ENCODE measurements at places on chromosomes 11 and 22. TPM values are rescaled to one million over a fixed set of nuclear protein-coding genes. Genes with fewer than 3 reads are reported as not detected.
A peak's percentile ranks its signal among the peaks of the same experiment; 100 is the strongest.

GRCh38 chr11:77019976-77020595 lies 14.1 kb upstream of the B3GNT6 start:
- no peak for DNase-seq
- H3K27ac ChIP-seq, result no peak overlapping the region
- H3K27me3 ChIP-seq, result no peaks in the 10 kb centered on the region
- no peak overlapping the region for H3K4me3 ChIP-seq
- peaks cover 6% of the 10 kb centered on the region for H3K4me1 ChIP-seq

GRCh38 chr11:108474664-108475463 lies 7.5 kb upstream of the C11orf65 start:
- H3K27me3 ChIP-seq, result no peaks in the 10 kb centered on the region
- no peaks in the 10 kb centered on the region for H3K36me3 ChIP-seq
- no peak overlapping the region for H3K27ac ChIP-seq
- no peaks in the 10 kb centered on the region for H3K4me1 ChIP-seq
- H3K4me3 ChIP-seq, result no peak overlapping the region

DNA sequence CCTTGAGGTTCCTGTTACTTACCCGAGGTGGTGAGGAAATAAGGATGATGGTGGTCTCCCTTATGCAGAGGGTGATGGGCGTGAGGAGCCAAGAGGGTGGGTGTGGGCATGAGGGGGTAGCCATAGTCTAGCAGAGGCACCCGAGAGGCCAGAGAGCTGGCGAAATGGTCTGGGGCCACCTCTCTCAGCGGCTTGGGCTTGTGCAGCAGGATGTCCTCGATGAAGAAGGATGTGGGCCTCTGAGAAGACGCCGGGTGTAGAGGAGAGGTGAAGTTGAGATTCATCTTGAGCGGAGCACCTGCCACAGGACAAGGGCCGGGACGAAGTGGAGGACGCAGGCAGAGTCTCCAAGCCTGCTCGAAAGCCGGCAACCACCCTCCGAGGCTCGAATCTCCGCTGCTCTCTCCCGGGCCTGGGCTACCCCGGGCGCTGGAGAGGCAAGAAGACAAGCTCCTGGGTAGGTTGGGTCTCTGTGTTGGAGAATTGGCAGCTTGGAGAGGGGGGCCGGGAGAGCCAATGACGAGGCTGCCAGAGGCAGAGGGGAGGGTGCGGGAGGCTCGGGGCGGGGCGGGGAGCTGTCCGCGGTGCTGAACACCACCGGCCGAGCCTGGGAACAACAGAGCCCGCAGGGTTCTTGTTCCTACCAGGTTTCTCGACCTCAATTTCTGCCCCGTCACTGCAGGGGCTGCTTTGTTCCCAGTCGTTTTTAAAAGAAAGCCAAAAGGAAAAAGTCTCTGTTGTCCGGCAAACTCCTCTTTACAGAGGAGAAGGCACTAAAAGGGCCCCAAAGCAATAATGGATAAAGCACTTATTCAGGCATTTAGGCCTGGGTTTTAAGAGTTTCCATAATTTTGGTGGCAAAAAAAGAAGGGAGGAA lies at the start of gene BSX:
Gene BSX (minus strand): TSS at position 447 of the 877 bp plus-strand sequence. CDS start 163 bp downstream, at position 284.
- H3K27me3 ChIP-seq, result peaks cover 87% of the 10 kb centered on the region
- no peak for DNase-seq
- H3K27ac ChIP-seq, result no peak within 1 kb of the TSS

DNA sequence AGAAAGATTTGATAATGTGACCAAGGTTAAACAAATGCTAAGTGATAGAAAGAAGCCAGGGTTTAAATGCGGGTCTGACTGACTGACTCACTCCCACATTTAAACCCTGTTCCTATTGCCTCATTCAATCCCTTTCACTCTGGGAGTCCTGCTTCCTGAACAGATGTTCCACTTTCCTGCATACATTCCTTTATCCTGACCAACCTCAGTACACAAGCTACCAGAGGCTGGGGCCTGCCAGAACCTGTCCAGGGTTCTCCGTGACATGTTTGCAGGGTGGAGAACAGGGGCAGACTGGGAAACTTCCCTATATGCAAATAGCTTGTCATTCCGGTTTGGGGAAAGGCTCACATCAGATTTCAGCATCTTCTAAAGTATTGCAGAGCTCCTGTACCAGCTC lies 3.0 kb upstream of the ANKK1 start:
- DNase-seq, result no peak
- H3K27ac ChIP-seq, result no peak overlapping the region
- H3K4me3 ChIP-seq, result no peak overlapping the region
- no peaks in the 10 kb centered on the region for H3K36me3 ChIP-seq

DNA sequence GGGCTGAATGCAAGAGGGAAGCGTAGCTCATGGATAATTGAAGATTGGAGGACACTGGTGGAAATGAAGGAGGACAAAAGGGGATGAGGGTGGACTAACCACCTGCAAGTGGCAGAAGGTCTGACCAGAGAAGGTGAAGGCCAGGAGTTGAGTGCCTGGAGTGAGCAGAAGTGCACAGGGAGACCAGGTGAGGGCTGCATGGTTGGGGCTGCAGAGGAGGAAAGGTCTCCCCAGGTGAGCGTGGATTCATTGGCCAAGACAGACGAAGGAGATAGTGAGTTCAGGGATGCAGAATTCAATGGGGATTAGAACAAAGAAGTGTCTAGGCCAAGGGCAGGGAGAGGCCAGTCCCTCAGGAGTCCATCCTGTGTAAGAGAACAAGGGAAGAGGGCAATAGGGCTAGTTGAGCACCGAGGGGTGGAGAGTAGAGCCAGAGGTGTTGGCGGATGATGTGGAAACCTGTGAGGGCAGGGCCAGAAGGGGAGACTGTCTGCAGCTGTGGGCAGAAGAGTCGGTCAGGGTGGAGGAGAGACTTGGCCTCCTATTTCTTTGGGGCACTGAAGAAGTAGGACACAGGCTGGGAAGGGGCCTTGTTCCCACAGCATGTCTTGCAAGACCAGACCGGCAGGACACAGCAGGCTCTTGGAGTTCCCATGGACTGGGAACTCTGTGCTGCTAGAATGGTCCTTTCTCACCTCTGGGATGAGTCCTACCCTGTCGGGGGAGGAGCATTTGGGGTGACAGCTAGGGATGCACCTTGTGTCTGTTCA lies 6.7 kb downstream of the TRIM29 start:
- H3K27me3 ChIP-seq, result no peaks in the 10 kb centered on the region
- H3K36me3 ChIP-seq, result no peaks in the 10 kb centered on the region
- no peak overlapping the region for H3K4me3 ChIP-seq
- no peaks in the 10 kb centered on the region for H3K4me1 ChIP-seq
- no peak overlapping the region for H3K27ac ChIP-seq

- no peaks in the 10 kb centered on the region for H3K36me3 ChIP-seq
- H3K4me1 ChIP-seq, result no peaks in the 10 kb centered on the region
- no peak overlapping the region for H3K4me3 ChIP-seq
- no peak overlapping the region for H3K27ac ChIP-seq
- H3K27me3 ChIP-seq, result no peaks in the 10 kb centered on the region
Measured at GRCh38 chr11:70028147-70028855, 49.8 kb upstream of the ANO1 start.

DNA sequence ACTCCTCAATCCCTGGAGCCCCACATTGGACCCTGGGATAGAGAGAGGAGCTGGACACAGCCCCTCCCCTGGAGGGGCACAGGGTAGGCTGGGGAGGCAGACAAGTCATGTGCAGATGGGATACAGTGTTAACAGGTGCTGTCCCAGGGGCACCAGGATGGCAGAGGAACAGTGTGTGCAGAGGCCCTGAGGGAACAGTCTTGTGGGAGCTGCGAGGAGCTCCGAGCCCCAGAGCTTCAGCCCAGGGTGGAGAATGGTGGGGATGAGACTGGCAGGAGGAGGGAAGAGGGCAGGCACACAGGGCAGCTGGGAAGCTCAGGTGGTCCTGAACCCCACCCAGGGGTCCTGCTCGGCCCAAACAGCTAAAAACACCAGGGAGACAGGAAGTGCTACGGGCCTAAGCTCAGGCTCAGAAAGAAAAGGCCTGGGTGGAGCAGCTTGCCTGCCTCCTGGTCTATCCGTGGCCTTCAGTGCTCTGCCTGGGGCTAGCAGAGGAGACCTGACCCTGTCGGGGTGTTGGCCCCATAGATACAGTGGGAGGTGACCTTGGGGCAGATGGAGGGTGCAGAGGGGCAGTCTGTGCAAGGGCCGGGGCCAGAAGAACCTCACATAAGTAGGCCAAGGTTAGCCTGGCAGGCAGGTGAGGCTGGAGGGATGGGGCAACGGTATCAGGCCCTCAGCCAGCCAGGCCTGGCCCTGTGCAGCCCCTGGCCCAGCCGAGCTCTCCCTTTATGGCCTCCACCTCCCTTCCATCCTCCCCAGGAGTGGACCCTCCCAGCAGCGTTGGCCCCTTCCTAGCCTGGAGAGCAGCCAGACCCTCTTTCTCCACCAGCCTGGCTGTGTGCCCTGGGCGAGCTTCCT lies 15.4 kb downstream of the CAPN5 start:
- H3K4me1 ChIP-seq, result no peaks in the 10 kb centered on the region
- H3K4me3 ChIP-seq, result no peak overlapping the region
- peak; percentile 10 for DNase-seq
- H3K27ac ChIP-seq, result peak overlapping the region; percentile 54

The TM7SF2 gene
- total RNA-seq, result 8.6 TPM

The LRRC4C gene
- total RNA-seq, result 16.9 TPM

The NEFH gene
- total RNA-seq, result not detected

The BIRC3 gene
- 102 TPM for total RNA-seq

Measured in uterus (tissue), 4 donors.